ENCODE measurements at places on chromosomes 4 and X.

DNA sequence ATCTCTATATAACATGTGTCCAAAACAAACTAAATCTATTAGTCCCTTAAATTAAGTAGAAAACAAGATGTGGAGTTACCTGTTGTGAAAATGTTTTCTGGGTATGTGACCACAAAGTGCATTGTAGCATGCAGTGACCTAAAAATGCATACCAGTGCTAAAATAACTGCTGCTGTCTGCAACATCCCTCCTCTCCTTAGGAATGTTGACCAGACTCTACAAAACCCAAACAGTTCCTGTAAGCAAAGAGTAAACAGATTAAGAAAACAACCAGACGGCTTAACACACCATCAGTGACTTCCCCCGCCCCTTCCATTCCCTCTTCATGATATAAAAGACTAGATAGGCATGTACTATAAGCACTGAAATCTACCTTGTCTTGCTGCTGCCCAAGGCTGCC, 15.8 kb upstream of the RAB33B start:
- no peak for DNase-seq

GRCh38 chr4:172813359-172813923, 355.2 kb upstream of the GALNT7 start:
- DNase-seq: no peak

DNA sequence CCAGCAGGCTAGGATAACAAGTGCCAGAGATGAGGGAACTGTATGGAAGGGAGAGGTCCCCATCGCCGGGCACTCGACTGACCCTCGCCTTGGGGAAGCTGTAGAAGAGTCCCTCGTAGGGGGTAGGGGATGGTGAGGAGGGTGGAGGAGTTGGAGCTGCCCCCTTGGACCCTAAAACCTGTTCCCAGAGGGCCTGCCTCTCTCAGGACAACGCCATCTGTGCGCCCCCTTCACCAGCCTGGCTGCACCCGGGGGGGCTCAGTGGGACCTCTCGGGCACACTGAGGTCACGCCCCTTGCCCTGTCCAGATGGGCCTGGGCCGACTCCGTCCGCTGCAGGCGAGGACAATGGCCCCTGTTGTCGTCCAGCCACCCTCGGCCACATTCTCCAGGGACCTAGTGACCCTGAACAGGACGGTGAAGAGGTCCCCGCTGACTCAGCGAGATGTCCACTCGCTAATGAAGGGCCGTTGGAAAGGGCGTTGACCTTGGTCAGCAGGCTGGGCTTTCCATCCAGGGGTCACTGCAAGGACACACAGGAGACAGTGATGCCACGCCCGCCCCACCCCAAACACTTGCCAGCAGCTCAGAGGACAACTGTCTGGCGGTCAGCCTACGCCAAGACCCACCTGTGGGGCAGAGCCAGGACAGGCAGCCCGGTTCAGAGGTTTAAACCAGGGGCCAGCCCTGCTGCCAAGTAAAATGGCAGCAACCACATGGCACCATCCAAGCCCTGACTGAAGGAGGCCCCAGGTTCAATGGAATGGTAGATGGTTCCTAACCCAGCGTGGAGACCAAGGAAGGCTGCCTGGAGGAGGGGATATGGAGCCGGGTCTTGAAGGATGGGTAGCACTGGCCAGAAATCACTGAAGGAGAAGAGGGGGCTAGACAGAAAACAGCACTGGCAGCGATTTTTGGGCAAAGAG, 51.2 kb downstream of the HMX1 start:
- DNase-seq: no peak

GRCh38 chr4:13990596-13991589, 363.4 kb upstream of the BOD1L1 start:
- DNase-seq: no peak

DNA sequence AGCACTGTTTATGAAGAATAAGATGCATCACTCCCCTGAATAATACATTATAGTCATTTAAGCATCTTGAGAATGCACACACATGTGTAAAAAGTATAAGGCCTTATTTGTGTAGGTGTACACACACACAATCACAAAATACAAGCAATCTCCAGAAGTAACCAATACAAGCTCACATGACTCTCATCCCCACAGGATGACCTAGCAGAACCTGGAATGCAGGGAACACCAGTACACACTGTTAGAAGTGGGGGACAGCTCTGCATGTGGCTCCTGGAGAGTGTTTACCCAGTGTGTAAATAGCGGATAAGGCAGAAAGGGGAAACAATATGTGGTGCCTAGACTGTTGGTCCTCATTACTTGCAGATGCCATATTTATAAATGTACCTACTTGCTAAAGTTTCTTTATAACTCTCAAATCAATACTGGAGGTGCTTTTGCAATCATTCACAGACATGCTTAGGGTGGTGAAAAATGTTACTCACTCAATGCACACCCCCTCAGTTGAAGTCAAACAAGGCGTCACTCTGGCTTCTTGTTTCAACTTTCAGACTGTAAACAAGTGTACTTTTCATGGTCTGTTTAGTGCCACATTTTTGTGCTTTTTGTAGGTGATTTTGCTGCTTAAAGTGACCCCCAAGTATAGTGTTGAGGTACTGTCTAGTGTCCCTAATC, 73.1 kb downstream of the MAGEB17 start:
- DNase-seq: no peak

GRCh38 chr4:88006956-88007303, 505 bp upstream of the PKD2 start:
- DNase-seq: no peak

- DNase-seq: no peak
Observed at GRCh38 chr4:83205760-83206159, 78.8 kb downstream of the COQ2 start.

DNA sequence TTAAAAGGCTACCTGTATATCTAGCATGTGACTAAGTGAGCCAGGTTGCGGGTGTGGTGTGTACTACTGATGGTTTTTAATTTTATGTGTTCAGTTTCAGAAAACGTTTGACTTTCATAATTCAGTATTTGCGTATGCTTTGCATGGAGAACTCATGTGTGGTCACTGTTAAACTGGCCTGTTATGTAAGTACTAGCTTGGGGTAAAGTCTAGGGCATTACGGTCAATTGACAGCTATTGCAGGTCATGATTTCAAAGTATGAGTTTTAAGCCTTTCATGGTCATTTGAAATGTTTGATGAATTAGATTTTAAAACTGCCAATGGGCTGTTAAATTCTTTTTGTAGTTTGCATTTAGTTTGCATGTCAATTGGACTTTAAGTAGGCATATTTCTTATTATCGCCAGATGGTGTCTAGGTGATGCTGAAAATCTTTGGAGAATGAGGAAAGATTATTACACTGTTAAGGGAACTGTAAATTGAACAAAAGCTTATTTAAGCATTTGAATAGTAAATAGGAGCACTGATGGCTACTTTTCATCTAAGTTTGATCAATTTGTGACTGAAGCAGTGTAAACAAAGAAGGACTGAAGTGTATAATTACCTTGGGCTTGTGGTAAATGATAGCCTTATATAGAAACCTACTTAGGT, 563.4 kb downstream of the DACH2 start:
- DNase-seq: no peak

GRCh38 chr4:5452156-5452555, 256.2 kb downstream of the EVC2 start:
- DNase-seq: no peak

DNA sequence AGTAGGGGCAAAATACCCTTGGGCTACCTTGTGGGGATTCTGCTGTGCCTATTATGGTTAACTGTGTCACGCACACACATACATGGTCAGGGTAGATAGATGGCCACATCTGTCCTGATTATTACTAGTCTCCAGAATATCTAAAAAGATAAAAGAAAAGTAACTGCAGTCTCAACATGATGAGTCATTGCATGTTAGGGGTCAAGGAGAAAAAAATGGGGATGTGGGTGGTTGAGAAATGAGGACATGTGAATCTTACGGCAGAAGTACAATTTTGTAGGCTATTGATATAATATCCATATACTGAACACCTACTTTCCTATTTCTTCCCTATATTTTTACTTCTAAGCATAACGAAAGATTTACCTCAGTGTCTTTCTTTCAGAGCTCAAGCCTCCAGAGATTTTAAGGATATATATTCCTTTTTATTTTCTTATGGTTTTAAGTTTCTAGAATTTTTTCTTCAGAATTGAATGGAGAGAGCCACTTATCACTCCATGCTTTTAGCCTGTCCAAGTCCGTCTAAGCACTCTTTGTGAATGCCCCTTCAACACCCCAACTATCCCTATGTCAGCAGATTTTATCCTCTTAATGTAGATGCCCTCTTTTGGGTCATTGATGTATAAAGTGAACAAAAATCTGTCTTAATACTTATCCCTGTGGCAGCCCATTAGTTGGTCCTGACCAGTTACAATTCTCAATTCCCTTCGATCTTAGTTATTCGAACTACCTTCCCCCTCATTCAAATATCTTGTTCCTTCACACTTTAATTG, 642.2 kb downstream of the IQCM start:
- no peak for DNase-seq

GRCh38 chrX:136656361-136656964, 8.5 kb downstream of the CD40LG start:
- DNase-seq: no peak

GRCh38 chr4:22962295-22962694, 269.6 kb downstream of the GBA3 start:
- no peak for DNase-seq

All from activated CD4-positive, alpha-beta T cell treated with anti-CD3 and anti-CD28 coated beads, Interleukin-2, amount 50 U/mL, for 24 hours (primary cell).